ENCODE measurements at places on chromosomes 4 and X. TPM values are rescaled to one million over a fixed set of nuclear protein-coding genes. Genes with fewer than 3 reads are reported as not detected.
A peak's percentile ranks its signal among the peaks of the same experiment; 100 is the strongest.

- peak; percentile 4 for DNase-seq
These were observed 336.9 kb downstream of the ZNF674 start for GRCh38 chrX:46208225-46208854.

GRCh38 chr4:3522651-3523050 is 9.6 kb downstream of the LRPAP1 start:
- no peak for DNase-seq

DNA sequence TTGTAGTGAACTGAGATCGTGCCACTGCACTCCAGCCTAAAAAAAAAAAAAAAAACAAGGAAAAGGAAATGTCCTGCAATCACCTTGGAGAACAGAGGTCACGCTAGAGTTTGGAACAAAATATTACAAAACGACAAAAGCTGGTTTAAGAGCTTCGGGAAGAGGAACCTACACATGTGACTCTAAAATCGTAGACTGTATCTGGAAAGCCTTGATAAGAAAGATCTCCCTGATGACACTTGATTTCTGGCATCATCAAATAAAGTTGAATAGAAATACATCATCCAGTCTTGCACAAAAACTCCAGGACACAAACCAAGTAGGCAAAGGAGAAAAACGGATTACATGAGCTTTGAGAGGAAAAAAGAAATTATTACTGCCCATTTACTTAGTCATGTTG is 31.1 kb upstream of the DOCK11 start:
- no peak for DNase-seq

Gene RIBC1
- total RNA-seq, result 1.0 TPM
